Prostate gland (tissue), 2 donors: ENCODE measurements at places on chromosomes 11 and 22. TPM values are rescaled to one million over a fixed set of nuclear protein-coding genes. Genes with fewer than 3 reads are reported as not detected.

CTSW gene
- total RNA-seq, result 1.8 TPM

DNA sequence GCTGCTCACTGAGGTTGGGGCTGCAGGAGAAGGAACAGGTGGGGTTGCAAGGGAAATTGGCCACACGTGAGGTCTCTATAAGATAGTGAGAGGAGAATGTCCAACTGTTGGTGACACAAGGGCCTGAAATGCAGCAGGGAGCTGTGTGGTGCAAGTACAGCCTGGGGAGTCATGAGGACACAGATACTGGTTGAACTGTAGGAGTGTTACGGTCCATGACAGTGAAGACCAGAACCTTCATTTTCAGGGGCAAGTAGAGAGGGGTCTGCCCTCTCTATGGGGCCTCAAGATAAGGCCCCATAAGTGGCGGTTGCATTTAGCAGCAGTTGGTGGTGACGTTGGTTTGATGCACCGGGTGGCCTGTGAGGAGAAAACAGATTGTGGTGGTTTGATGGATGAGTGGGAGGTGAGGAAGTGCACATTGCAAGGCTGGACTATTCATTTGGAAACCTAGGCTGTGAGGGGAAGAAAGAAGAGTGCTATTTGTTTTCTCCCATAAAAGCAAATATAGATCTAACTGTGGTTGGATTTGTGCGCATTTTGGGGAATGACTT, 39.4 kb downstream of the MICAL2 start:
- no peaks in the 10 kb centered on the region for H3K4me1 ChIP-seq
- H3K36me3 ChIP-seq, result no peaks in the 10 kb centered on the region
- no peaks in the 10 kb centered on the region for H3K27me3 ChIP-seq
- no peak overlapping the region for H3K27ac ChIP-seq

- H3K27me3 ChIP-seq, result no peaks in the 10 kb centered on the region
- no peak overlapping the region for H3K4me3 ChIP-seq
- H3K36me3 ChIP-seq, result no peaks in the 10 kb centered on the region
Observed at GRCh38 chr11:73537969-73538368, 59.9 kb downstream of the FAM168A start.

GRCh38 chr11:7714786-7715185, 8.5 kb upstream of the OVCH2 start:
- H3K27me3 ChIP-seq, result no peaks in the 10 kb centered on the region
- no peak overlapping the region for H3K4me3 ChIP-seq
- no peaks in the 10 kb centered on the region for H3K4me1 ChIP-seq
- H3K27ac ChIP-seq, result no peak overlapping the region
- no peaks in the 10 kb centered on the region for H3K36me3 ChIP-seq
- DNase-seq, result no peak

MEI1 gene
- total RNA-seq, result not detected

- H3K27ac ChIP-seq, result no peak overlapping the region
- no peak for DNase-seq
- H3K4me3 ChIP-seq, result no peak overlapping the region
- no peaks in the 10 kb centered on the region for H3K27me3 ChIP-seq
Observed at GRCh38 chr11:13327421-13327820, 49.8 kb downstream of the BMAL1 start.

P2RY6 gene
- total RNA-seq, result 3.5 TPM

FZD4 gene
- 38.3 TPM for total RNA-seq

- H3K27ac ChIP-seq, result no peak overlapping the region
- DNase-seq, result no peak
- H3K27me3 ChIP-seq, result no peaks in the 10 kb centered on the region
- no peaks in the 10 kb centered on the region for H3K36me3 ChIP-seq
- no peaks in the 10 kb centered on the region for H3K4me1 ChIP-seq
Observed at GRCh38 chr22:49567899-49568750, 259.5 kb downstream of the BRD1 start.

DNA sequence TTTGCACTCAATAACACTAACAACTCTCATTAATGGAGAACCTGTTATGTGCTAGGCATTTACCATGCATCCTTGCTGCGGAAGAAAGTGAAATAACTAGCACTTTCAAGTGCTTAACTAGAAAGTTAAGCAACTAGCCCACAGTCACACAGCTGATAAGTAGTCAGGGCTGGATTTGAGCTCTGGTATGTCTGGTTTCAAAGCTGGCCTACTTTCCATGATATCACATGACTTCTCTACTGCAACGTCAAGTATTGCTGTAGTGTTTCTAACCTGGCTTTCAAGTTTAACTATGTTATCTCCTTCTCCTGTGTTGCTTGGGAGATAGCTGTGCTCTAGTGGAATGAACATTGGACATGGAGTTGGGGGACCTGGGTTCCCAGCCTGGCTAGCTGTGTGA, 12.1 kb downstream of the SLC15A3 start:
- H3K27me3 ChIP-seq, result no peaks in the 10 kb centered on the region
- H3K4me3 ChIP-seq, result no peak overlapping the region
- DNase-seq, result no peak
- no peak overlapping the region for H3K27ac ChIP-seq

ACR gene
- total RNA-seq, result 13.1 TPM

DNA sequence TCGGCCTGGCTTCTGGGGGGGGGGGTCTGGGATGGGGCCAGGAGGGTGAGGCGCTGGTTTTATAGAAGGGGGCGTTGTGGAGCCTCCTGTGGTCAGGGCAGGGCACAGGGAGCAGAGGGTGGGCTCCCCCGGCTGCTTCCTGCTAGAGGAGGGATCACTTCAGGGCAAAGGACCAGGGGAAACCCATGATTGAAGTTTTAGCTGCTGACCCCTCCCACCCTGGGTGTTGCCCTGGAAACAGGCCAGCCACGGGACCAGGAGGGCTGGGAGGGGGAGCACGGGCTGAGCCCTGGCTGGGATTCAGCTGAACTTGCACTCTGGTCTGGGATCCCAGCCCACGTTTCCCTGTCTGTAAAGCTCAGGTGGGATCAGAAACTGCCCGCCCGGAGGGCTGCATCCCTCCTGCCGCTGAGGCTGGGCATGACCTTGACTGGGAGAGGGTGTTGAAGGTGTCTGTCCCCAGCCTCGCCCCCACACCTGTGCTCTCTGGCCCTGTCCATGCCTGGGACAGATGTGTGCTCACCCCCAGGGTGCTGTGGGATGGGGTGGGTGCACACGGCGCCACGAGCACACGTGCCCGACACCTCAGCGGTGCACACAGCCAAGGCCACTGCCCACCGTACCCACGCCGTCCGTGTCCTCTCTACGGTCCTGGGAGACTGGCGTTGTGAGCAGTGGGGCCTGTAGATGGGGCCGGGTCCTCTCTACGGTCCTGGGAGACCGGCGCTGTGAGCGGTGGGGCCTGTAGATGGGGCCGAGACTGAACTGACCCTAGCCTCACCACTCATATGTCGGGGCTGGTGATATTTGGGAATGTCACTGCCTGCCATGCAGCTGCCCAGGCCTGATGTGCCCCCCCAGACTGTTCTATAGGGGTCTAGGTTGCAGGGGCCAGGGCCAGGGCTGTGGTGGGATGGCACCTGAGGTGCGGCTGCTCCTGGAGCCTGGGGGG, 2.3 kb downstream of the TSPAN4 start:
- peaks cover 2% of the 10 kb centered on the region for H3K36me3 ChIP-seq
- DNase-seq, result peak; percentile 85
- H3K27ac ChIP-seq, result peak overlapping the region; percentile 89
- peaks cover 29% of the 10 kb centered on the region for H3K4me1 ChIP-seq

DNA sequence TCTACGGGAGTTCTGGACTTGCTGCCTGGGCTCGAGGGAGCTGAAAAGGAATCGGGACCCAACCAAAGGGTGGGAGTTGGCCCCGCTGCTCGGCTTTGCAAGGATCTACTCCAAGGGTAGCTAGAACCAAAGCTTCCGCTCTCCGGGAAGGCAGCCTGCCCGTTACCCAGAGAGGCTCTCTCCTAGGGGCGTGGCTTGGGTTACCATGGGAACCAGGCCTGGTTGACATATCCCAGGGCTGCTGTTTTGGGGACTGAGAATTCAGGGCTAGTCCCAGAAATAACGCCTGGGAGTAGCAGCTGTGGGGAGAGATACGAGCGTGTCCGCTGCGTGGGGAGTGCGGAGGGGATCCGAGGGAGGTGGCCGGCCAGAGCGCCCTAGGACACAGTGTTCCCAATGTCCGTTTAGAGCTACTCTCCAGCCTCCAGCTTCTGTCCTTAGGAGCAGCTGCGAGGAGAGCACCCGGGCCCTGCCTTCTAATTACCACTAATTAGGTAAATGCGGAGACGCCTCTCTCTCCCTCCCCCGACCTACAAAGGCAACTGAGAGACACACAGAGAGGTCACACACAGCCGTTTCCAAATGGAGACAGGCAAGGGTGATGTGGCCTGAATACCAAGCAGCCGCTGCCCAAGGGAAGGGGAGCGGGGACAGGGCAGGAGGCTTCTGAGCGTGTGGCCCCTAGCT, 141.6 kb upstream of the CADM1 start:
- H3K4me1 ChIP-seq, result no peaks in the 10 kb centered on the region
- no peak for DNase-seq

- H3K4me1 ChIP-seq, result no peaks in the 10 kb centered on the region
- no peaks in the 10 kb centered on the region for H3K36me3 ChIP-seq
- no peak for DNase-seq
- H3K27ac ChIP-seq, result no peak overlapping the region
Observed at GRCh38 chr11:28738549-28738948, 630.4 kb downstream of the METTL15 start.

DNA sequence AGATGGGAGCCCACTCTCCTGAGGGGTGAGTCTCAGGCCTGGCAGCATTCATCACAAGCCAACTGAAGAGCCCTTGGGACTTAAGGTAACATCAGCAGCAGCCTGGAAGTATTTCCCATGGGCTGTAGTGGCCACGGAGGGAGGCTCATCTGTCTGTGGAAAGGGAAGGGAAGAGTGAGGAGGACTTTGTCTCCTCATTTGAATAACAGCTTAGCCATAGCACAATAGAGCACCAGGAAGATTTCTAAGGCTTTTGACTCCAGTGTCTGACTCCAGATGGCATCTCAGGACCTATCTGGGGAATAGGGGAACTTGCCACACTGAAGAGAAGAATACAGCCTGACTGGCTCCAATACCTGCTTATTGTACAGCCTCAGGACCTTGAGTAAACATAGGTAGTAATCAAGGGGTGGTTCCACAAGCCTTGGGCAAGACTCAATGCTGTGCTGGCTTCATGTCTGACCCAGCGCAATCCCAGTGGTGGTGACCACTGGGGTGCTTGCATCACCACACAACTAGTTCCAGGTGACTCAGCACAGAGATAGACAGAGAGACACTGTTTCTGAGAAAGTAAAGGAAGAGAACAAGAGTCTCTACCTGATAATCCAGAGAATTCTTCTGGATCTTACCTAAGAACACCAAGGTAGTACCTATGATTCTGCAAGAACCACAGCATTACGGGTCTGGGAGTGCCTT, 510.5 kb upstream of the CCDC179 start:
- H3K36me3 ChIP-seq, result no peaks in the 10 kb centered on the region
- no peak for DNase-seq
- H3K27me3 ChIP-seq, result no peaks in the 10 kb centered on the region
- no peaks in the 10 kb centered on the region for H3K4me1 ChIP-seq

DNA sequence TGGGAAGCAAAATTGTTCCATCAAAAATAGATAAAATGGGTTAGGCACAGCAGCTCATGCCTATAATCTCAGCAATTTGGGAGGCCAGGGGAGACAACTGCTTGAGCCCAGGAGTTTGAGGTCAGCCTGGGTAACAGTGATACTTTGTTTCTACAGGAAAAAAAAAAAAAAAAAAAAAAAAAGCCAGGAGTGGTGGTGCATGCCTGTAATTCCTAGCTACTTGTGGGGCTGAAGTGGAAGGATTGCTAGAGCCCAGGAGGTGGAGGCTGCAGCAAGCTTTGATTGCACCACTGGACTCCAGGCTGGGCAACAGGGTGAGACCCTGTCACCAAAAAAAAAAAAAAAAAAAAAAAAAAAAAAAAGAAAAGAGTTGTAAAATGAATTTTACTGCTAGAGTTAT, 49.6 kb downstream of the KIF18A start:
- no peak overlapping the region for H3K27ac ChIP-seq
- no peaks in the 10 kb centered on the region for H3K4me1 ChIP-seq
- H3K27me3 ChIP-seq, result no peaks in the 10 kb centered on the region
- H3K4me3 ChIP-seq, result no peak overlapping the region
- DNase-seq, result no peak

TESMIN gene
- total RNA-seq, result 20.6 TPM

GRCh38 chr11:9277176-9277575, 12.0 kb upstream of the DENND5A start:
- DNase-seq, result no peak
- no peak overlapping the region for H3K4me3 ChIP-seq
- no peaks in the 10 kb centered on the region for H3K27me3 ChIP-seq
- no peaks in the 10 kb centered on the region for H3K4me1 ChIP-seq
- H3K36me3 ChIP-seq, result no peaks in the 10 kb centered on the region

GRCh38 chr22:35840302-35840739, 122.6 kb downstream of the APOL5 start:
- H3K4me1 ChIP-seq, result peaks cover 3% of the 10 kb centered on the region
- no peaks in the 10 kb centered on the region for H3K36me3 ChIP-seq
- peak overlapping the region; percentile 79 for H3K27ac ChIP-seq
- H3K27me3 ChIP-seq, result no peaks in the 10 kb centered on the region

GTSE1 gene
- total RNA-seq, result 0.46 TPM

C11orf91 gene
- not detected for total RNA-seq

C11orf86 gene
- total RNA-seq, result not detected

GRCh38 chr11:32259641-32260081, 168.8 kb downstream of the RCN1 start:
- no peak overlapping the region for H3K4me3 ChIP-seq
- H3K4me1 ChIP-seq, result no peaks in the 10 kb centered on the region
- H3K27ac ChIP-seq, result no peak overlapping the region
- no peak for DNase-seq
- H3K36me3 ChIP-seq, result no peaks in the 10 kb centered on the region

PATE3 gene
- total RNA-seq, result not detected

GLYAT gene
- total RNA-seq, result not detected

DNA sequence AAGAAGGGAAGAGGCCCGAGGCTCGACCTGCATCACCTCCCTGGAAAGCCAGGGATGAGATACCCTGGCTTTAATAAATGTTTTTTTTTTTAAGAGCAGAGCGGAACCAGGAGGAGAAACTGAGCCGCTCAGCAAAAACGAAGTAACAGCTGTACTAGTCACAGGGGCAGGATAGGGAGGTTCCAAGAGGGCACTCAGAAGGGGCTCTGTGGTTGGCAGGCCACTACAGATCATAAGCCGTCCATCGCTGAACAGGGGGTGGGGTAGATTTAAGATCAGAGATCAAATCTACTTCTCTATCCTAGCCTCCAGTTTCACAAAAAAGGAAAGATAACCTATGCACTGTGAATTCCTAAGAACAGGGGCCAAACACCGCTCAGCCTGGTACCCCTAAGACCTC, 625 bp downstream of the EIF3D start:
- peak overlapping the region; percentile 89 for H3K27ac ChIP-seq
- no peak for DNase-seq
- H3K36me3 ChIP-seq, result peaks cover 22% of the 10 kb centered on the region
- H3K4me1 ChIP-seq, result no peaks in the 10 kb centered on the region
- H3K4me3 ChIP-seq, result peak overlapping the region; percentile 46

GRCh38 chr11:8066911-8067455, 14.0 kb upstream of the TUB start:
- H3K4me3 ChIP-seq, result no peak overlapping the region
- no peaks in the 10 kb centered on the region for H3K4me1 ChIP-seq
- peaks cover under 1% of the 10 kb centered on the region for H3K27me3 ChIP-seq
- H3K36me3 ChIP-seq, result no peaks in the 10 kb centered on the region
- DNase-seq, result no peak
